Erythroblast (primary cell): ENCODE measurements at places on chromosomes 5 and 9.

GRCh38 chr5:163563112-163563511, 57.7 kb downstream of the MAT2B start:
- DNase-seq, result no peak

- DNase-seq, result no peak
Measured at GRCh38 chr5:38835887-38836286, 9.9 kb upstream of the OSMR start.

- no peak for DNase-seq
Measured at GRCh38 chr5:14830210-14831005, 41.2 kb downstream of the ANKH start.

GRCh38 chr5:4817767-4818166, 322.4 kb upstream of the ADAMTS16 start:
- no peak for DNase-seq

GRCh38 chr9:78041971-78042370, 10.4 kb upstream of the GNAQ start:
- no peak for DNase-seq
